ENCODE measurements at places on chromosomes 7 and 10.
A peak's percentile ranks its signal among the peaks of the same experiment; 100 is the strongest.

DNA sequence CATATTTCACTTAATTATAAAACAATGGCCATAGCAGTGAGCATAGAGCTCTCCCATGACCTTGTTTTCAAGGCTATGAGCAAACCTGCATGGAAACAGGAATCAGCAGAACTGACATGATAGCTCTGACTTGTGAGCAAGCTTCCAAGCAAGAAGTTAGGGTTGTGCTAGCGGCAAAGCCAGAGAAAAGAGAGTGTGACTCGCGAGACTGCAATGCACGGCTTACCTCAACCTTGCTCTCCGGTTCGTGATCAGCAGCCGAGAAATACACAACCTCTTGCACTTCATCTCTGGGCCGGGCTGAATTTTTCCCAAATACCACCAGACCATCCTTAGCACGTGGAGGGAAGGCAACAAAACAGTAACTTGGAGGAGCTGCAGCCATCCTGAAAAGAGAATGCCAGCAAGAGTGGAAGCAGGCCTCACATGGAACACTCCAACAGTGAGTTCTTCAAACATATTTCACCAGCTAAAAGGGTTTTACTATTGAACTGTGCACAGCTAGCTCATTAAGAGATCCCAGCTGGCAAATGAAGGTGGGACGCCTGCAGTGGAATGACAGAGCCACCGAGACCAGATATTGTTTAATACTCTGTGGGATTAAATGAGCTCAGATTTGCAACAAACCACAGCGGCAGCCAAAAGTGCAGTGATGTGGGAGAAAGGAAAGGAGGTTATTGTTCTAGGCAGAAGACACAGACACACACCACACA lies 20.8 kb downstream of the SCRN1 start:
- DNase-seq = no peak

DNA sequence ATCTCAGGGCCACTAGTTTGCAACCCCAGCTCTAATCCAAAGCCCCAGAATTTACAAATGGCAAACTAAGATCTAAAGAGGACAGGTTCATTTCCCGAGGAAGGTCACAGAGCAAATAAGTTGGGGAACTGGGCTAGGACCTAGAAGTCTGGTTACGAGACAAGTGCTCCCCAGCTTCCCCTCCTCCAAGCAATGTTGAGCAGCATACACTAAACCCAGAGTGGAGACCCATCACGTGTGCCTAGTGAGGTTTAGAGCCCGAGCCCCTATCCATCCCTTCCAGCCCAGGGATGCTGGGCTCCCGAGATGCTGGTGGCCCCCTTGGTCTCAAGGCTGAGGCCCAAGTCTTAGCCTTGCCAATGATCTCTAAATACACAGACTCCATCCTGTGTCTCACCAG lies 209.5 kb upstream of the ZMIZ1 start:
- no peak for DNase-seq

DNA sequence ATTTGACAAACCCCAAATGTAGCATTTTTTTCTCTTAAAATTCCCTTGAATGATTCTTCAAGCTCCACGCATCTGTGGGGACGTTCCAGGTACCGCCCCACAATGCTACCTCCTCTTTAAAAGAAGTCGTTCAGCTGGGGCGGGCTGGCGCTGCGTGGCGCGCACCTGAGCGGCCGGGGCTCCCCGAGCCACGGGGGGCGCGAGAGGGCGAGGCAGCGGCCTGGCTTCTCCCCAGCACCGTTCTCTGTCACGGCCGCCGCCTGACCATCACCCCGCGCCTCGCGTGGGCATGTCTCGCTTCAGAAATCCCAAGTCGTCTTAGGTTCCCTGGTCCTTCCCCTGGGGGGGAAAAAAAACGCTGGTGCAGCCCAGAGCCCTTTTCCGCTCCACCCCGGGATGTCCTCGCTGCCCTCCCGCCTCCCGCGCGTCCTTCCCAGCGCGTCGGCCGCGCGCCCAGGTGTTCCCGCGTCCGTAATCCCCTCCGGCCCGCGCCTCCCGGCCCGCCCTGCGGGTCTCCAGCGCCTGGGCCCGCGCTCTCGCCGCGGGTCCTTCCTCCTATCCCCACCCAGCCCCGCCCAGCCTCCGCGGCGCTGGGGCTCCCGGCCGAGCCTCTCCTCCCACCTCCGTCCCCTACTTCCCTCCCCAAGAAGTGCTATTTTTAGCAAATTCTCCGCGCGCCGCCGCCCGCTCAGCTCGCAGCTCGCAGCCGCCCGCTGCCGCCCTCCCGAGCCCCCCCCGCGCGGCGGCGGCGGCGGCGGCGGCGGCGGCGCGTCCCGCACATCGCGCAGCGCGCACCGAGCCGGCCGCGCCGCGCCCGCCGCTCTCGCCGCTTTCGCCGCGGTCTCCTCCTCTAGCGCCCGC lies 58.7 kb upstream of the PRPS1L1 start:
- peak; percentile 36 for DNase-seq

- DNase-seq = peak; percentile 72
Measured at GRCh38 chr10:112115781-112116385, 67.7 kb downstream of the GPAM start.
